Activated naive CD4-positive, alpha-beta T cell (primary cell): ENCODE measurements at places on chromosomes 2 and 18.

GRCh38 chr2:204840504-204840903, 295.2 kb downstream of the PARD3B start:
- DNase-seq = no peak

- DNase-seq = no peak
These were observed 341.0 kb downstream of the EIPR1 start for GRCh38 chr2:3036432-3037125.

- DNase-seq = no peak
These were observed 124.5 kb upstream of the CCDC150 start for GRCh38 chr2:196515051-196515450.

DNA sequence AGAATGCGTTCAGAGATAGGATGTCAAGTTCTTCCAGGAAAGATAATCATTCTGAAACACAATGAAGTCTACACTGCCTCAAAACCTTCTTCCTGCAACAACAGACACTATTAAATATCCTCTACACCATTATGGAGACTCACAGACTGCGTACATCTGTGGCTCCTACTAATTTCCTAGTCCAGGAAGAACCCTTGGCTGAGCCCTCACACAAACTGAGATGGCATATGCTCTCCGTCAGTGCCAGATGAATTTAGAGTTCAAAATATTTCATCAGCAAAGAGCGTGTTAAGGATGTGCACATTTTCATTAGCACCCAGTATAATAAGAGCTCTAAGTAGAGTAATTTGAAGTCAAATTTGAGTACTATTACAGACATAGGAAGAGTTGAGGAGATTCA, 117.2 kb downstream of the TCF4 start:
- DNase-seq = no peak
